ENCODE measurements at places on chromosomes 2 and 18.

DNA sequence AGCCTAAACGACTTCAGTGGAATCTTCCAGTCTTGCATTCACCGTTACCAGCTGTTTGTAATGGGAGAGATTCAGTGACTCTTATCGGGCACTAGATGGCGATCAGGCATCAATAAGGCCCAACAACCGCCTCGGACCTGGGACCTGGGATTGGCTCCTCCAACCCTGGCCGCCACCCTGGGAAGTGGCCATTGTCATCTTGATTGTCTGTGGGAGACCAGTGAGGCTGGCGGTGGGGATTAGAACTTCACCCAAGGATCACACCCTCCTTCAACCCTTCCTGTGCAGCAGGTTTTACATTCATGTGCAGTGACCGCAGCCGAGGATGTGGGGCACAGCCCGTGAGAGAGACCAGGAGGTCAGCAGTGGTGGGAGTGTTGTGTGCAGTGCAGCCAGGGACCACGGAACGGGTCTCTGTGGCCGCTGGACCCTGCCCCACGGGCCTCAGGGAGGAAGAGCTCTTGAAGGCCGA lies 85.3 kb downstream of the SPP2 start:
- H3K27me3 ChIP-seq = no peaks in the 10 kb centered on the region
- DNase-seq = no peak
- H3K4me3 ChIP-seq = no peak overlapping the region

- peaks cover 32% of the 10 kb centered on the region for H3K4me1 ChIP-seq
- no peak overlapping the region for H3K4me3 ChIP-seq
- DNase-seq = no peak
- no peaks in the 10 kb centered on the region for H3K36me3 ChIP-seq
- H3K27me3 ChIP-seq = no peaks in the 10 kb centered on the region
- no peak overlapping the region for H3K27ac ChIP-seq
These were observed 108.3 kb downstream of the NFATC1 start for GRCh38 chr18:79504034-79504433.

- no peak overlapping the region for H3K4me3 ChIP-seq
- no peak for DNase-seq
- no peak overlapping the region for H3K27ac ChIP-seq
These were observed 330.3 kb upstream of the MEX3C start for GRCh38 chr18:51527826-51528225.

GRCh38 chr18:50441016-50441415 lies 66.2 kb downstream of the SKA1 start:
- H3K27me3 ChIP-seq = no peaks in the 10 kb centered on the region
- H3K4me1 ChIP-seq = no peaks in the 10 kb centered on the region
- no peaks in the 10 kb centered on the region for H3K36me3 ChIP-seq
- no peak for DNase-seq
- H3K4me3 ChIP-seq = no peak overlapping the region

DNA sequence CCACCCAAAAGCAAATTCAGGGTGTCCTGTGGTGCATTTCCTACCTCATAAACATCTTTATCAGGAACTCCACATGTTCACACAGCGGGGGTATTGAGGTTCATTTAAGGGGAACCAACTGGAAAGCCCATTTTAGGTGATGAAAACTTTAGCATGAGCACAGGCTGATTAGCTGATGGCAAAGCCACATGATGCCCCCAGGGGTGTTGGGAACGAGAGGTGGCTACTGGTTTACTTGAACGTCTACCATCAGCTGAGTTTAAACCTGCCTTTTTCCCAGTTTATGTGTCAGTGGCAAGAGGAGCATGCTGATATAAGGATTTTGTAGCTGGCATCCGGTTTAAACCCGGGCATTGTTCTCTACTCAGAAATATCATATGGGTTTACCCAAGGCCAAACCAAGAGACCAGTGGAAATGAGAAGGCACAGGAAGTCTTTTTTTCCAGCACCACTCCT lies 54.5 kb upstream of the UPP2 start:
- no peak overlapping the region for H3K27ac ChIP-seq
- no peaks in the 10 kb centered on the region for H3K36me3 ChIP-seq
- H3K4me3 ChIP-seq = no peak overlapping the region
- H3K27me3 ChIP-seq = no peaks in the 10 kb centered on the region

DNA sequence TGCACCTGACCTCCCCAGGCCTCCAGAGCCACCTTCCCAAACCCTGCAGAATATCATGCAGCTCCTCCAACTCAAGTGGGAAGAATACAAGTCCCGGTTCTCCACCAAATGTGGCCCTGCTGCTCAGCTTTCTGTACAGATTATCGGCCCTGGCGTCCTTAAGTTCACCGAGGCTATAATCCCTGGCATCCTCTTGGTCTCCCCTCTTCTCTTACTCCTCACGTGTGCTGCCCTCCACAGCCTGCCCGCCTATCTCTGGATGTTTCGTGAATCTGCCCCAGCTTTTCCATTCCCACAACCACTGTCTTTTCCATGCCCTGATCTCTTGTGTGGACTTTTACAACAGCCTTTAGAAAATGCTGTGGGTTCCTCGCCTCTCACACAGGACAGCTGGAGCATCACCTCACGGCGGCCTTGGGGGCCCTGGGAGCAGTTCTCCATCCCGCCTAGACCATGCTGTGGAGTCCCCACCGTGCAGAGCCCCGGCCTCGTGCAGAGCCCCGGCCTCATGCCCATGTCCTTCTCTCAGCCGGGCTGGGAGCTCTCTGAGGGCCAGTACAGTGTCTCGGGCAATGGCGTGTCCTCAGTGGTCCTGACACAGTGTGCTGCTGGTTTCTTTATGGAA lies 170.3 kb upstream of the PXDN start:
- H3K4me3 ChIP-seq = no peak overlapping the region
- H3K36me3 ChIP-seq = no peaks in the 10 kb centered on the region
- no peak for DNase-seq
- no peaks in the 10 kb centered on the region for H3K4me1 ChIP-seq
- no peaks in the 10 kb centered on the region for H3K27me3 ChIP-seq
- H3K27ac ChIP-seq = no peak overlapping the region

- no peaks in the 10 kb centered on the region for H3K4me1 ChIP-seq
- H3K4me3 ChIP-seq = no peak overlapping the region
- DNase-seq = no peak
- no peaks in the 10 kb centered on the region for H3K27me3 ChIP-seq
These were observed 151.4 kb downstream of the HNMT start for GRCh38 chr2:138115666-138116065.

GRCh38 chr2:234630801-234631261 lies 133.9 kb upstream of the ARL4C start:
- DNase-seq = no peak
- H3K4me1 ChIP-seq = no peaks in the 10 kb centered on the region
- no peak overlapping the region for H3K4me3 ChIP-seq
- peaks cover 4% of the 10 kb centered on the region for H3K27me3 ChIP-seq

DNA sequence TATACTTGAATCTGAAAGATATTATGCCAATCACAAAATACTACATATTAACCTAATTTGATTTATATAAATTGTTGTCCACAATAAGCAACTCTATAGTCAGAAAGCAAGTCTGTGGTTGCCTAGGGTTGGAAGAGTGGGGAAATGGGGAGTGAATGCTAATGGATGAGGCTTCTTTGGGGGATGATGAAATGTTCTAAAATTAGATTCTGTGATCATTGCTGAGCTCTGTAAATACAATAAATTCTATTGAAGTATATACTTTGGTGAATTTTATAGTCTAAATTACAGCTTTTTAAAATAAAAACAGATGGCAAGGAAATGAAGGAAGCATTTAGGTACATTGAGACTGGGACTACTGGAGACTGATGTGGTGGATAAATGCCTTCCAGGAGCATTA lies 275.5 kb downstream of the MBD2 start:
- H3K27ac ChIP-seq = no peak overlapping the region
- DNase-seq = no peak
- H3K36me3 ChIP-seq = no peaks in the 10 kb centered on the region
- H3K27me3 ChIP-seq = no peaks in the 10 kb centered on the region
- no peaks in the 10 kb centered on the region for H3K4me1 ChIP-seq

- H3K4me1 ChIP-seq = peaks cover 16% of the 10 kb centered on the region
- H3K4me3 ChIP-seq = peak overlapping the region; percentile 55
- H3K27me3 ChIP-seq = no peaks in the 10 kb centered on the region
- peak overlapping the region; percentile 13 for H3K27ac ChIP-seq
These were observed 36.4 kb downstream of the PXDN start for GRCh38 chr2:1707771-1708418.

GRCh38 chr2:61715506-61715905 lies 138.4 kb downstream of the FAM161A start:
- H3K27ac ChIP-seq = no peak overlapping the region
- H3K4me3 ChIP-seq = no peak overlapping the region
- H3K4me1 ChIP-seq = no peaks in the 10 kb centered on the region
- no peaks in the 10 kb centered on the region for H3K27me3 ChIP-seq

DNA sequence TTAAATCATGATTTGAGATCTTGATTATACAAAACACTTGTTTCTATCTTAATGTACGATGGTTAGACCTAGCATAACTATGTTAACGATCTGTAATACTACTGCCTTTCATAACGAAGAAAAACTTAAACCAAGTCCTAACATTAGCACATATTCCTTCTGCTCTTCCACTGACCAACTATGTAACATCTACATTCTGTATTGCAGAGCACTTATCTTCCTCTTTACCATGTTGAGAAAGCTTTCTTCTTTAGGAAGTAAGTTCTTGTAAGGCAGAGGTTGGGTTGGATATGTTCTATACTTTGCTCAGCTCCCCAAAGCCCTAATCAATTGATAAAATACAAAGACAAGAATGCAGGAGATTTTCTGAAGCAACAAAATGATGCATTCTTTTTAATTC lies 7.9 kb upstream of the ZNF407 start:
- H3K36me3 ChIP-seq = peaks cover 2% of the 10 kb centered on the region
- no peak for DNase-seq
- no peak overlapping the region for H3K4me3 ChIP-seq
- no peaks in the 10 kb centered on the region for H3K27me3 ChIP-seq

DNA sequence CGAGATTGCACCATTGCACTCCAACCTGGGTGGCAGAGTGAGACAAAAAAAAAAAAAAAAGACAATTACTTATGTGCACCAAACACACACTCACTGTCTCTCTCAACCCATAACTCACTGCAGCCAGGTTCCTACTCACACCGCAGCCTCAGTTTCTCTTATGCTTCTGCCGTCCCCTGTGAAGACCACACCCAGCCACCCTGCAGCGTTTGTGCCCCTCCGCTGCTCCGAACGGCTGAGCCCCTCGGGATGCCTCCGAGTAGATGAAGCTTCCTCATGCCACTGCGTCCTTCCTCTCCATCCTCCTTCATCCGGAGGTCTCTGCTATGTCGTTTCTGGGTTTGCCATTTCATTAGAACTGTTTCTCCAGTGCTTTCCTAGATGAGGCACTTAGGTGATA lies 160.1 kb downstream of the TWIST2 start:
- no peak for DNase-seq
- H3K27ac ChIP-seq = no peak overlapping the region

DNA sequence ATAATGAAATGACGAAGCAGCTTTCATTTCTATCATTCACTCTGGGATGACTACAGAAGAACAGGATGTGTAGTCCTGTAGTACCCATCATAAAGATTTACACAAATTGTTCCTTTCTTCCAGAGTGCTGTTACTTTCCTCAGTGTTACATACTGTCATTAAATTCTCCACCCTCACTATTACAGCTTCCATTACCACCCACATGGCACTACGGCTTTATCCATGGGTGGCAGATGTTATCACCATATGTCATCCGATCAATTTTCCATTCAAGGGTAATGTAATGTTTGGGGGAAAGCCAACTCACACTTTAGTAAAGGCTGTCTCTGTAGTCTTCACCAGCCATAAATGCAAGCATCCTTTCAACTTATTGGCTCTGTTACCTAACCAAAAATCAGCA lies 7.1 kb upstream of the CSRNP3 start:
- DNase-seq = no peak
- no peak overlapping the region for H3K4me3 ChIP-seq
- H3K36me3 ChIP-seq = no peaks in the 10 kb centered on the region
- no peaks in the 10 kb centered on the region for H3K4me1 ChIP-seq
- no peak overlapping the region for H3K27ac ChIP-seq

GRCh38 chr2:213696442-213696841 lies 412.2 kb downstream of the SPAG16 start:
- H3K4me1 ChIP-seq = no peaks in the 10 kb centered on the region
- no peak overlapping the region for H3K4me3 ChIP-seq
- no peak overlapping the region for H3K27ac ChIP-seq
- no peaks in the 10 kb centered on the region for H3K36me3 ChIP-seq

DNA sequence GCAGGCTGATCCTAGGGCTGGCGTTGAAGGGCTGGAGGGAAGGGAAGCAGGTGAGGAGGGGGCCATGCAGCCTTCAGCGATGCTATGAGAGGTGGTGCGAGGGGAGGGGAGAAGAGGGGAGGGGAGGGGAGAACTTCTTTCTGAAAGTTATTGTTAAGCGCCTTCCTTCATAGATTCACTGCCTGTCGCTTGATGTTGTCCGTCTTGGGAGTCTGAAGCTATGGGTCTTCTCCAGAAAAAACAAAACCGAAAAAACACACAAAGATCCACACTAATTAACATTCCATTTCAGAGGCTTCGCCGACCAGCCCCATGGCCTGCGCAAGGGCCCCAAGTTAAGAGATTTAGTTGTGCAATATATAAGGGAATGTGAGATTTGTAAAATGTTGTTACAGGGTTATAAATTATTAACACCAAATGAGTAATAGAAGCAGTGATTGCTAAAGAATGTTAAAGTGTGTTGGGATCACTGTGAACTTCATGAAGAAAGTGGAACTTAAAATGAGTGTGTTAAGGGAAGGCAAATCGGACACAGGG lies 758 bp downstream of the CFAP221 start:
- H3K27ac ChIP-seq = peak overlapping the region; percentile 11
- peaks cover 6% of the 10 kb centered on the region for H3K4me1 ChIP-seq
- H3K36me3 ChIP-seq = no peaks in the 10 kb centered on the region

GRCh38 chr2:165794536-165794928 lies 485 bp upstream of the GALNT3 start:
- no peaks in the 10 kb centered on the region for H3K36me3 ChIP-seq
- H3K4me3 ChIP-seq = peak overlapping the region; percentile 77
- H3K4me1 ChIP-seq = peaks cover 4% of the 10 kb centered on the region
- no peak overlapping the region for H3K27ac ChIP-seq

DNA sequence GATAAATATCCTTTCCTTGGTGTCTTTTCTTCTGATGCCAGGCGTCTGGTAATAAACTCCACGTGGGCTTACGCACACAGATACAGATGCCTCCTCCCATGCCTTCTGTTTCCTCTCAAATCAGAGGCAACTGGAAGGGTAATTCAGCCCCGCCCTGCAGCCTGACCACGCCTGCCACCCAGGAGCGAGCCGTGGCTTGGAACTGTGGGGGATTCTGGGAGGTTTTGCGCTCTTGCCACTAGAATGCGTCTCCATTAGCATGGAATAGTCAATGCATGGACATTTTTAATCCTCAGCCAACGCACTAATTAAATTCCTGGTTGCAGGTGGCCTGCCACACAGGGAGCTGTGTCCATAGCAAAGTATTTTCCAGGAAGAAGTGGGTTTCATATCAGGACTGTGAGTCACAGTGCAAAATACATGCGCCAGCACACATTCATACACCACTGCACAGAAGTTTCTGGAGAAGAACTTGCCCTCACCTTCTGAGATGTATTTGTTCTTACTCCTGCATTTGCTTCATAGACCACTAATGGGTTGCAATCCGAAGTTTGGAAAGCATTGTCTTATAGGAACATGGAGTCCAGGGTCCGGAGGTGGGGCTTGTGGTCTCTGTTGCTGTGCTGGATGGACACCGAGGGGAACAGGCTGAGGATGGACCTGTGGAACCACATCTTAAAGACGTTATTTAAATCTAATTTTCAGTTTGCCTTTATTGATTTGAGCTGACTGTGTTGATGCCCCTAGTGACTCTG lies 151.4 kb downstream of the LDLRAD4 start:
- H3K27me3 ChIP-seq = no peaks in the 10 kb centered on the region
- no peak overlapping the region for H3K27ac ChIP-seq
- H3K36me3 ChIP-seq = no peaks in the 10 kb centered on the region
- H3K4me1 ChIP-seq = peaks cover 17% of the 10 kb centered on the region

- H3K36me3 ChIP-seq = no peaks in the 10 kb centered on the region
- H3K4me1 ChIP-seq = no peaks in the 10 kb centered on the region
- H3K4me3 ChIP-seq = no peak overlapping the region
- no peak for DNase-seq
These were observed 29.9 kb downstream of the PPP1R1C start for GRCh38 chr2:182015334-182016109.

All from thoracic aorta (tissue), 2 donors.